ENCODE measurements at places on chromosomes 12 and 14.

DNA sequence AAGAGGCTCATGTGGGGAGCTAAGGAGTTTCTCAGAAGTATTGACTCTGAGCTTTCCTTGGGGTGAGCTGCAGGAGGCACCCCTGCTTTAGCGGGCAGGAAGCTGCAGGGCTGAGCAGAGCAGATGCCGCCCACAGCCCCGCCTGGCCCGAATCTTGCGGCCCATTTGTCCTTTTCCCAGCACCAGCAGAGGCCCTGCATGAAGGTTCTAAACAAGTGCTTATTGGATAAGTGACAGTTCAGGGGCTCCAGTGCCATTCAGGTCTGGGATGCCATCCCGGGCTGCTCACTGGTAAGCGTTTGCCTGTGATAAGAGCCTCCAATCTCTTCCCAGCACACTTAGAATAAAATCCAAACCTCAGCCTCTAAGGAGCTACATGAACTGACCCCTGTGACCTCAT, 11.4 kb downstream of the RILPL1 start:
- no peak for DNase-seq

DNA sequence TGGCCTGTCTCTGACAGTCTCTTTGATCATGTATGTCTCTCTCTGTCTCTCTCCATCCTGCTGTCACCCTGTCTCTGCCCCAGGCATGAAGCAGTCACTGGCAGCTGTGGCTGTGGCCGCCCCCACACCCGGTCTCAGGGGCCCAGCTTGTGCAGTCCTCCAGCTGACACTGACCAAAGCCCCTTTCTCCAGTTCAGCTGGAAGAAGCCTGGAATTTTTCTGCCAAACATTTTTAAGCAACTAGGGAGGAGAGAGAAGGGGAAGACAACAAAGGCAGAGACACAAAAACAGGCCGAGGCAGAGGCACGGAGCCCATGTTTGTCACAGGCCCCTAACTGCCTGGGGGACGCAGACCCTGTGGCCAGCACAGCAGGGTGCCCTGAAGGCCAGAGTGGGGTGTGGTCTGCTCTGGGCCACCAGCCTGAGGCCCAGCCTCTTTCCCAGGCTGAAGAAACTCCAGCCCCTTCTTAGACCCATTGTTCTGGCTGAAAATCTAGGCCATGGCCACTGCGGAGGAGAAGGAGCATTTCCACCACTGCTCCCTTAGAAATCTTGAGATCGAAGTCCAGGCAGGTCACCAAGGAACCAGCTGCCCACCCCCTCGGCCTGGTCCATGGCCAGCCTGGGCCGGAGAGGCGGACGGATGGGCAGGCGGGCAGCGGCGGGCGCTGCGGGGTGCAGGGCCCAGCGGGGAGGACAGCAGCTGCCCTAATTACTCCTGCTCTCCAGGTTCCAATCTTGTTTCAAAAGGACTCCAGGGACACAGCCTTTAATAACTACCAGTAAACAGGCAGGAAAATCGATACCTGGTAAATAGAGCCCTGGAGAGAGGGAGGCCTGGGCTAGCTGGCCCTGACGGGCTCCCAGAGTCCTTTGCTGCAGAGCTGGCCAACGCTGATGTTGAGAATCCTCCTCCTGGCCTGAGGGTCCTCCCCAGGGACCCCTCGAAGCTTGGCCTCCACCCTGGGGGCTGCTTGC, 14.9 kb downstream of the DTX1 start:
- DNase-seq, result no peak

DNA sequence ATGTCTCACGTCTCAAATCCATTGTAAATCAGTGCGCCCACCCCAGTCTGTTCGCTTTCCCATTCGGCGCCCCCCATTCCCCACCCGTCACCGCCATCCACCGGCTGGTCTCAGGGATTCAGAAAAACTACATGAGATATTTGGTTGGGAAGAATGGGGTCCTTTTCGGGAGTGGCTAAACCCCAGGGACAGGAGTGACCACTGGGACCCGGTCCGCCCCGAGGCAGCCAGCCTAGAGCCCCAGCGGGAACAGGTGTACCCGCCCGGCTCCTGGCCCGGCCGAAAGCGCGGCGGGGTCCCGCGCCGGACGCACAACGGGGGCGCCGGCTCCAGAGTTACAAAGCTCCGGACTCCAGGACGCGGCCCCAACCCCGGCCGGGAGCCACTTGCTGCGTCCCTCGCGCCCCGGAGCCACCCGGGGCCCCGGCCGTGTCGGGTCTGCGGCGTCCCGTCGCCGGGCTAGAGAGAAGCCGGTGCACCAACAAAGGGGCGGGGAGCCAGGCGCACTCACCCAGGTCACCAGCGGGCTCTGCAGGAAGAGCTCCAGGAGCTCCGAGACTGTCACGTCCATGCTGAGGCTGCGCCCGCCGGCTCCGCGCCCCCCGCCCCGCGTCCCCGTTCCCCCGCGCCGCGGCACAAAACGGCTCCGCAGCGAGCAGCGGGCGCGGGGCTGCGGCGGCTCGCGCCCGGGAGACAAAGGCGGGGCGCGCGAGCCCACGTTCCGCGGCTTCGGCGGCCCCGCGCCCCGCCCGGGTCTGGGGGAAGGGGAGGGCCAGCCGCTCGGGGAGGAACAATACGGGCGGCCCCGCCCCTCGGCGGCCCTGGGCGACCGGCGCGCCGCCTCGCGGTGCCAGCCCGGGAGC, at the start of gene CCDC88C:
Gene CCDC88C, minus strand, starts transcription at position 701 of the 863 bp plus-strand sequence. Its CDS starts 130 bp downstream, at position 571.
- DNase-seq, result no peak

GRCh38 chr12:86158956-86159355, 97.2 kb downstream of the MGAT4C start:
- no peak for DNase-seq

DNA sequence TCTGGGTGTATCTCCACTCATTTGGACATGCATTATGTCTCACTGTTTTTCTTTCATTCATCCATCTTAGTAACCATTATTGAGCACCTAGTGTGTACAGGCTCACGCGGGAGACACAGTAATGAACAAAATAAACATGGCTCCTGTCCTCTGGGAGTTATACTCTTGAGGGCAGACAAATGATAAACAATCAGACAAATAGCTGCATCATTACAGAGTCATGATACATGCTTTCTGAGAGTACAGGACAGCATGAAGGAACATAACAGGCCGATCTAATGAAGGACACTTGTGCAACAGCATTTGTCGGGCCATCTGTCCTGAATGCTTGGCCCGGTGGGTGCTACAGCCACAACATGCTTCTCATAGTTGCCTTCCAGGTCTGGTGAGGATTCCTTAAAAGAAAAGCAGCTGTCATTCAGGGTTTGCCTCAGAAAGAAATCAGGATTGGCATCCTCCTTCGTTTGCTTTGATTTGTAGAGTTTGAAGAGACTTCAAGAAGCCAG, 77.2 kb upstream of the EGLN3 start:
- no peak for DNase-seq

GRCh38 chr12:20364501-20364900, 3.8 kb upstream of the PDE3A start:
- no peak for DNase-seq

DNA sequence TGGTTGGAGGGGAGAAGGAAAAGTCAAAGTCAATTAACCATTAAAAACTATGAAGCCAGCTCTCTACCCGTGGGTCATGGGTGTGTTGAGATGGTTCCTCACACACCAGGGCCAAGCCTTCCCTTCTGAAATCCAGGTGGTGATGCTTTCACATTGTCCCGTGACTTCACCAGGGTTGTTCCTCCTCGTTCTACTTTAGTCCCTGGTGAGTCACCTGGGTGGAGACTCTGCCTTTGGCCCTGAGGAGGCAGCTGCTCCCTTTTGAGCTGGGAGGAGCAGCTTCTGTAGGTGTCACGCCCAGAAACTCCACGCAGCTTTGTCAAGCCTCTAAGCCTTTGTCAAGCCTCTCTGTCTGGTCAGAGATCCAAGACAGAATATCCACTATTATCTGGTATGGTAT, 348.3 kb downstream of the BMP4 start:
- no peak for DNase-seq

DNA sequence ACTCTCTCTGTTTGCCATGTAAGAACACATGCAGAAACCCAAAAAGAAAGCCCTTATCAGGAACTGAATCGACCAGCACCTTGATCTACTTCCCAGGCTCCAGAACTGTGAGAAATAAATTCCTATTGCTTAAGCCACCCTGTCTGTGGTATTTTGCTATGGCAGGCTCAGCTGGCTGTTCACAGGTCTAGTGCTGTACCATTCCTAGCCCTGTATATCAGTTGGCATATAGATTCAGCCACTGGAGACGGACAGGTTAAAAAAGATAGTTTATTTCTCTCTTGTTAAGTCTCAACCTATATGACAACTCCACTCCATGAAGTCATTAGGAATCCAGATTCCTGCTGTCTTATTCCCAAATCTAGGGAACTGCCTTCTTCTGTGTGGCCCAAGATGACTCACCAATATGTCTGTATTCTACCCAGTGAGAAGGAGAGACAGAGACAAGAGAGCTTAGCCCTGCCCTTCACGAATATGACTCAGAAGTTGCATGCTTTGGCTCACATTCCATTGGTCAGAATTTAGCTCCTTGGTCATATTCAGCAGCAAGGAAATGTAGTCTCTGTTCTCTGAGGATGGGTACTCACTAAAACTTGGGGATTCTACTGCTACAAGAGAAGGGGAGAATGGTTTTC, 57.0 kb downstream of the PLEKHG7 start:
- peak; percentile 97 for DNase-seq

DNA sequence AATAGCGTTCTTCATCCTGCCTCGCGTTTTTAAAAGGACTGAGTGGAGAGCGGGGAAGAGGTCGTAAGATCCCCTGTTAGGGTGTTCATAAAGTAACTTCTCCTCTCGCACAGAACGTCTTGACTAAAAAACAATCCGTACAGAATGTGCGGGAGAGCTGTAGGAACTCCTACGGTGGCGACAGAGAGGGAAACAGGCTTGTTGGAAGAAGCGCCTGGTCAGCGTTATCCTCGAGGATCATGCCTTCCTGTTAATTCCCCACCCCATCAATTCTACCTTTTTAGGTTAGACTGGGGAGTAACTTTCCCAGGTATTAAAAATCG, 399 bp upstream of the WASHC4 start:
- DNase-seq, result peak; percentile 66

GRCh38 chr12:15627995-15628945, 160.9 kb downstream of the EPS8 start:
- DNase-seq, result peak; percentile 78

DNA sequence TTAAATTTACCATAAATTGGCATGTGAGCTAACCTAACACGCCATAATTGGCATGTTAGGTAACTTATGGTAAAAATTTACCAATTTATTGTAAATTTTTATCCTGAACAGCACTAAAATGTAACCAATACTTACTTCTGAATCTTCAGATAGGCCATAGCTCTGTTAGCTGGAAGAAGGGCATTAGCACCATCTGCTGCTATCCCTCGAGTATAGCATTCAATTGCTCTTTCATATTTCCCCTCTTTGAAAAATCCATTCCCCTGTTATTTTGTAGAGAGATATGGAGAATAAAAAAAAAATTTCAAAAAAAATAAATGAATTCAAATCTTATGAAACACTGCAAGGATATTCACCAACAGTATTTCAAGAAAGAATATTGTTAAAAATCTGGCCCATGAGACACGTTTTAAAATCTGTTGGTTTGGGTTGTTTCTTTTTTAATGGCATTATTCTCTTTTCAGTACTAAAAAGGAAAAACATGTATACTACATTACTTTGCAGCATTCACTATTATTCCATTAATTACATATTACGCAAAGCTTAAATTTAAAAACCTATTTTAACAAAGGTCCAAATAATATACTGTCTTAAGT, 19.1 kb downstream of the RPAP3 start:
- DNase-seq, result peak; percentile 65

- peak; percentile 95 for DNase-seq
Measured at GRCh38 chr12:124786061-124786964, 77.4 kb downstream of the SCARB1 start.

DNA sequence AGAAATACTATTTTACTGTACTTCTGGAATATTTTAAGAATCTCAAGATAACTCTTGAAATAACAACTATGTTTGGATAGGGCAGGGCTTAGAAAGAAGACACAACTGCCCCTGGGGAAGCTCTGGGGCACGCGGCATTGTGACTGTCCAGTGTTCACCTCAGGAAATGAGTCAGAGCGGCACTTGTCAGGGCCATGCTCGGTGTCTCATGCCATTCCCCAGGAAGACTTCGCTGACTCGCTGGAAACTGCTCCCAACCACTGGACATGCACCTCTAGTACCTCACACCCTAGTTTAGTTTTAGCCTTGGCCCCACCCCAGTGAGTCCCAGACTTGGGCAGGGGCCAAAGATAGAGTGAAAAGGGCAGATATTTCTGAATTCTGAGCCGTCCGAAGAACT, 192.0 kb downstream of the TTC7B start:
- DNase-seq, result peak; percentile 83

DNA sequence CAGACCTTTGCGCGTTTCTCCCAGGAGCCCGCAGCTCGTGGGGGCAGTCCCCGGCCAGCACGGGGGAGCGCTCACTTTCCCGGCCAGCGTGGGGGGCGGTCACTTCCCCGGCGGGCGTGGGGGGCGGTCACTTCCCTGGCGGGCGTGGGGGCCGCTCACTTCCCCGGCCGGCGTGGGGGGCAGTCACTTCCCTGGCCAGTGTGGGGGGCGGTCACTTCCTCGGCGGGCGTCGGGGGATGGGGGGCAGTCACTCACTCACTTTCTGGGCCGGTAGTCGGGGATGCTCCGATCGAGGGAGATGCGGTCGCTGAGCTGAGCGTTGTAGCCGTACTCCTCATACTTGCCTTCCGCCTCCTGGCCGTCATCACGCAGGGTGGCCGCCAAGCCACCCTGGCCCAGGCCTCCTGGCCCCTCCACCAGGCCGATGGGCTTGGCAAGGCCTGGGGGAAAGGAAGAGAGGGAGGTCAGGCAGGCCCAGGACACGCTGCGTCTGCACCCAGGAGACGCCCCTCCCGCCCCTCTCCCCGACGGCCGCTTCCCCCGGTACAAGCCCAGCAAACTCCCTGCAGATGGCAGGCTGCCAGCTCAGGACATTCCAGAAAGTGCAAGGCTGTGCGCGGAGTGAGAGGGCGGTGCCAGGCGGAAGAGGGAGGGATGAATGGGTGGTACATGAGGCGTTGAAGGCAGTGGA, 43.3 kb downstream of the GALNT9 start:
- peak; percentile 57 for DNase-seq

GRCh38 chr12:13316587-13317246, 120.2 kb downstream of the EMP1 start:
- DNase-seq, result no peak

DNA sequence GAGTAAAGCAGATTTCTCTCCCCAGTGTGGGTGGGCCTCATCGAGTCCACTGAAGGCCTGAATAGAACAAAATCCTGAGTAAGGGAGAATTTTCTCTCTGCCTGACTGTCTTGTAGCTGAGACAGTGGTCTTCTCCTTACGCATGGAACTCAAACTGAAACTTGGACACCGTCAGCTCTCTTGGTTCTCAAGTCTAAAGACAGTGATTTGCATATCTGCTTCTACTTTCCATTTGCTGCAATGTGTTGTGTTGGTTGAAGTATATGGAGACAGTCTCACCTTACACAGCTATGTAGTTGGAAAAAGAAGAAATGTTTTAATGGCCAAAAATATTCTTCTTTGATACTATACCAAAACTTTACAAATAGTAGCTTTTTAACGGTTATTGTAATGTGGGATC, 160.2 kb upstream of the LMNTD1 start:
- DNase-seq, result no peak

GRCh38 chr12:44224399-44225148, 388.7 kb downstream of the TMEM117 start:
- peak; percentile 0 for DNase-seq
